ENCODE measurements at places on chromosomes 1 and 21. TPM values are rescaled to one million over a fixed set of nuclear protein-coding genes. Genes with fewer than 3 reads are reported as not detected.

DNA sequence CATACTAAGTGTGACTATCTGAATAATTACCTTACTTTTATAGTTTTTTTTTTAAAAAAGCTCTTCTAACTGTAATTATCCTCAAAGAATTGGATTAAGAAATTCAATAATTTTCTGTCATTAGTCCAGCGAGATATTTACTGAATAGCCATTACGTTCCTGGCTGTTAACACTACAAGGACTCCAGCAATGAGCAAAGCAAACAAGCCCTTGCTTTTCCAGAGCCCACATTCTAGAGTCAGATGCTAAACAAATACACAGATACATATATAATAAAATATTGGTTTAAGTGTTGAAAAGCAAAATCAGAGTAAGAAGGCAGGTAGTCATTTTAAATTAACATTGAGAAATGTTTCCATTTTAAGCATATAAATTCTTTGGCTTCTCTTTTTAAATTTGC lies 118.4 kb downstream of the ATF6 start:
- no peak for DNase-seq

The TMPRSS3 gene
- 33.7 TPM for total RNA-seq

DNA sequence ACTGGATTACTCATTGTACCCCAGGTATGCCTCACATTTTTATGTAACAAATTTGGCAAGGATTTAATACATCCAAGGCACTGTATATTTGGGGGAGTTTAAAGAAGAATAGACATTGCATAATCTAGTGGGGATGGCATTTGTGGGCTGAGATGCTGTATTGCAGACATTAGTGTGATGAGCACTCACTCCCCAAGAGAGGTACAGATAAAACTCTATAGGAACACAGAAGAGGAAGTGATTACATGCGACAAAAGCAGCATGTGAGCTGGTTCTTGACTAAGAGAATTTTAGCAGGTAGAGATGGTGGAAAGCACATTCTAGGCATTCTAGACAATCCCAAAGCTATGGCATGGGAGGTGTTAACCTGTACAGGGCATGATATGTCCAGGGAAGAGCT lies 24.2 kb upstream of the CDC14A start:
- DNase-seq = no peak

GRCh38 chr1:213983493-213984386 lies 4.0 kb upstream of the PROX1 start:
- no peak for DNase-seq

The ETV3L gene
- total RNA-seq = not detected

DNA sequence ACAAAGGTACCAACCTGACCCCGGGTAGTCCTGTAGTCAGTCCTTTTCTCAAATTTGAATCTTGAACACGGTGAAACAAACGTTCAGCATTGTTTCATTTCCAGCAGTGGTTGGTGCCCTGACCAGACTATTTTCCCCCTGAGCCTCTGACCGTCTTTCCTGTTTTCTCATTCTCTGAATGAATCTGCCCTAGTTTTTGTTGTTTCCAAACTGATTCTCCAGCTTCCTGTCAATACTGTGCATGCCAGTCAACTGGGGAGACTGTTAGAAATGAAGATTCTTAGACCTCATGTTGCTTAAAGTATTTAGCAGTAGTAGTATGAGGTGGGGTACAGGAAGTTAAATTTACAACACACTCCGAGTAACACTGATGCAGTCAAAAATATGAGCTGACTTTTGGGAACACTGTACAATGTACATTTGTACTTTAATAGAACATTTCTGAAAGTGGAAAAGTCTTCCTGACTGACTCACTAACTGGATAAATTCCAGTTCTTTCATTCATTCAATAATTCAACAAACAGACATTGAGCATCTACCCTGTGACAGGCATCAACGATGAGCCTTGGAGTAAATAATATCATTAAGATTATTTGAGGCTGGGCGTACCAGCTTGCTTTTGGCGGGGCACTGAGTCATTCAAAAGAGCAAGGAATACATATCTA lies 26.0 kb upstream of the ZRANB2 start:
- no peak for DNase-seq

GRCh38 chr1:237562242-237562823 lies 328.4 kb downstream of the ZP4 start:
- DNase-seq = no peak

DNA sequence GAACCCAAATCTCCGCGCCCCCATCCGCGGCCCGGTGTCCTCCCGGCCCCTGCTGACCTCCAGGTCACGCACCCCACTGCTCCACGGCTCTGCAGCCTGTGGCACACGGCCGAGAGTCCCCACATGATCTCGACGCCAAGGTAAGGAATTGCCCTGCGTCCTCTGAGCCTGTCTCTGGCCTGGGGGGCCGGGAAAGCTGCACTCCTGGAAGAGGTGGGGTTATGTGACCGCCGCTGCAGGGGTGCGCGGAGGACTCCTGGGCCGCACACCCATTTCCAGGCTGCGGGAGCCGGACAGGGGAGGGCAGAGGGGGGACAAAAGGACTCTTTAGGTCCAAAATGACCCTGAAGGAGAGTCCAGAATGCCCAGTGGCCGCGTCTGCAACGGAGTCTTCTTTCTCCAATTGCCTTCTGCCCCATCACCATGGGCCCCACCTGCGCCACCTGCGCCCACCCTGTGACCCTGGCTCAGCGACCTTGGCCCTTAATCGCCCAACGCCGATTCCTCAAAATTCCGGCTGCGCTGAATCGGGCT lies 997 bp upstream of the SIM2 start:
- no peak for DNase-seq

- no peak for DNase-seq
Measured at GRCh38 chr21:38417726-38418125, 80.6 kb downstream of the ERG start.

- no peak for DNase-seq
Measured at GRCh38 chr1:51058858-51059257, 43.2 kb upstream of the C1orf185 start.

DNA sequence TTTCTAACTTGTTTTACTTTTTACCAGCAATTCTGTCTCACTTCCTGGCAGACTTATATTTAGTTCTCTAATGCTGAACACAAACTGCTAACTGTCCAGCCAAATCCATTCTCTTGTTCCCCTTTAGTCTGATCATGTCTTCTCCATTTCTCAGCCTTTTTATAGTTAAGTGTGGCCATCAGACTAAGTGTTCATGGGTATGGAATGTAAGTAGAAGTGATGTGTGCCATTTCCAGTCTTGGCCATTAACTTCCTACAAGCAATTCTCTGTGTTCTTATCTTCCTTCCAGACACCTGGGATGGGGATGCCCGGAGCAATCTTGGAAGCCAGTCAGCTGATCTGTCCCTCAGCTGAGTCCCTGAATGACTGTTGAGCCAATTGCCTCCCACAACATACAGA lies 165.8 kb downstream of the ST6GALNAC3 start:
- no peak for DNase-seq

DNA sequence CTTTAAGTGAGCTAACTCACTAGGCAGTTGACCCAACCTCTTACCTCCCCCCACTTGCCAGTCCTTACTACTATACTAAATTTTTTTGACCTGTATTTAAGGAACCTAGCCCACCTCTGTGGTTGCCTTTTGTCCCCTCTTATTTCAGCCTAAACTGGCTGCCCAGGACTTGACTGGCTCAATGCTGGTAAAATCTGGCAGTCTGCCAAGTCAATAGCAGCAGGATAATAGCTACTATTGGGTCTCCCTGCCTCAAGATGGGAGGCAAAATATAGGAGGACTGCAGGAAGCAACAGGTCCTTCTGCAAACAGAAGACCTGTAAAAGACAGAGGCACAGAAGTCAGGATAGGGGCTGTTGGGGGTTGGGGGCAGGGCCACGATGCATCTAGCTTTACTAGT lies 144.2 kb upstream of the POGK start:
- no peak for DNase-seq

DNA sequence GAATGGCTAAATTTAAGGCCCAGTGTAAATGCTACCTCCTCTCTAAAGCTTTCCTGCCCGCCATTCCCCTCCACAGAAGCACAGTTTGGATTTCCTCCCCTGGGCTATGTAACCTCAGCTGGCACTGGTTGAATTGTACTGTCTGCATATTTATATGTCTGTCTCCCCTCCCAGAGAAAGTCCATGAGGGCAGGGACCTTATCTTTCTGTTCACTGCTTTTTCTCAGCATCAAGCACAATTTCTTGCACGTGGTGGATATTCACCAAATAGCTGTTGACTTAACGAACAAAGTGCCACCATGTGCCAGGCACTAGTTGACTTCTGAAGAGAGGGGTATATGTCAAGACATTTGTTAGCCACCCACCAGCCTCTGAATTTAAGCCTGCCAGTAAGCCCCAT lies 9.5 kb upstream of the PDIK1L start:
- DNase-seq = no peak

DNA sequence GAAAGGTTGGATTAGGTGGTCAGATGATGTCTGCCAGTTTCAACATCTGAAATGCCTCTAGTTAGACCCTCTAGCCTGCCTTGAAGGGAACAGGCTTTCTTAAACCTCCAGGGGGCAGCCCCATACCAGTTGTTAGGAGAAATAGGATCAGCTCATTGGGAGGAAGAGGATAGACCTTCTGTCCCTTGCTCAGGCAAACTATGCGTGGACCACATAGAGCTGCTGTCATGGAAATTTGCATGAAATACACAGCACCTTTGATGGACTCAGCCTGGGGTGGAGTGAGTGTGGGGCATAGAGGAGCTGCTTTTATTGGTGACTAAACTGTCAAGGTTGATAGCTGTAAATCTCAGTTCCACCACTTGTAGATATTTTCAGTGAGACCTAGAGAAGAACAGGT lies 38.4 kb upstream of the SPAG17 start:
- no peak for DNase-seq

DNA sequence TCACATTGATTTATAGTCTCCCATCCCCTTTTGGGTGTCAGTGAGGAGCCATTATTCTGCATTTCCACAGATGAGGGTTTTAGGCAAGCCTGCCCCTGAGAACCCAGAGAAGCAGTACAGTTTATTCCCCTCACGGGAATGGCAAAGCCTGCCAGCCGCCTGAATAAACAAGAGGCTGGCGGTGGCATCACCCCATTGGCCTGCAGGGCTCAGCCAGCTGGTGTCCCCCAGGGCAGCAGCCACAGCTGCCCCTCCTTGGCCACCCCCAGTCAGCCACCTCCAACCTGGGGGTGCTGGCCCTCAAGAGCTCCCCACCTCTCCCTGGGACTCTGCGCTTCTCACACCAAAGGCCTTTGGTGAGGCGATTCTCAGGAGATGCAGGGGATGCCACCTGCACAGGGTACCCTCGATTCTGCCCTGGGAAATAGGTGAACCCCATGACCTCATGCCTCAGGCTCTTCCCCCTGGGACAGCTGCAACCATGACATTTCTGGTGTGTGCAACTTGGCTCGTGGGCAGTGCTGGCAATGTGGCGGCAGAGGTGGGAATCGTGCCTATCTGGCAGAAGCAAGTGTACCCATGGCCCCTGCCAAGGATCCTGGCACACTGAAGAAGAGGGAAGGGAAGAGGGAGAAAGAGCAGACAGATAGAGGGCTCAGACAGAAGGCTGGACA lies 14.0 kb downstream of the OLFML2B start:
- DNase-seq = no peak

- no peak for DNase-seq
Measured at GRCh38 chr1:228207381-228207810, 448 bp upstream of the OBSCN start.

- no peak for DNase-seq
Measured at GRCh38 chr1:225897595-225898514, 8.9 kb upstream of the LEFTY1 start.

Measured in activated T-helper 1 cell treated with anti-CD3 and anti-CD28 coated beads, Interleukin-12 subunit alpha, Interleukin-12 subunit beta, Interleukin-2, Interleukin-4 antibody, amounts not matched to agents 30 ng/mL and 10 ng/mL and 1 ng/mL, durations not matched to agents 14 hours and 24 hours and 36 hours (primary cell).